ENCODE measurements at places on chromosomes 1 and 21.

DNA sequence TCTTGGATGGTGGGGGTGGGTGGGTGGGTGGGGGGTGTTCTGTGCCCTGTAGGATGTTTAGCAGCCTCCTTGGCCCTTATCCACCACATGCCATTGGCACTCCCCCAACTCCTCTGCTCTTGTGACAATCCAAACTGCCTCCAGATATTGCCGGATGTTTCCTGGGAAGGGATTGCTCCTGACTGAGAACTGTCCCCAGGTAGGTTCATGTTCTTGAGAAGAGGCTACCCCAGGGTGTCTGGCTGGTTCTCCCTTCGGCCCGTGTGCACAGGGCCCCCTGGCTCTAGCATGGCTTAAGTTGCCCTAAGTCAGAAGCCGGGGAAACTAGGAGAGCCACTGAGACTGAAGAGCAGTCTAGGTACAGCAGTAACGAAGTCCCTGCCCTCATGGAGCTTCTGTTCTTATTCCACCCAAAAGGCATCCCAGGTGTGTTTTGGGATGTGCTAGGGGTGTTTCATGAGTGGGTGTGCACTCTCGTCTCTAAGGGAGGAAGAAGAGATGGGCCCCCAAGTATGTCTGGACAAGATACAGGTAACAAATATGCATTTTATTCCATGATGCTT, 19.8 kb upstream of the THRAP3 start:
- no peak for DNase-seq

DNA sequence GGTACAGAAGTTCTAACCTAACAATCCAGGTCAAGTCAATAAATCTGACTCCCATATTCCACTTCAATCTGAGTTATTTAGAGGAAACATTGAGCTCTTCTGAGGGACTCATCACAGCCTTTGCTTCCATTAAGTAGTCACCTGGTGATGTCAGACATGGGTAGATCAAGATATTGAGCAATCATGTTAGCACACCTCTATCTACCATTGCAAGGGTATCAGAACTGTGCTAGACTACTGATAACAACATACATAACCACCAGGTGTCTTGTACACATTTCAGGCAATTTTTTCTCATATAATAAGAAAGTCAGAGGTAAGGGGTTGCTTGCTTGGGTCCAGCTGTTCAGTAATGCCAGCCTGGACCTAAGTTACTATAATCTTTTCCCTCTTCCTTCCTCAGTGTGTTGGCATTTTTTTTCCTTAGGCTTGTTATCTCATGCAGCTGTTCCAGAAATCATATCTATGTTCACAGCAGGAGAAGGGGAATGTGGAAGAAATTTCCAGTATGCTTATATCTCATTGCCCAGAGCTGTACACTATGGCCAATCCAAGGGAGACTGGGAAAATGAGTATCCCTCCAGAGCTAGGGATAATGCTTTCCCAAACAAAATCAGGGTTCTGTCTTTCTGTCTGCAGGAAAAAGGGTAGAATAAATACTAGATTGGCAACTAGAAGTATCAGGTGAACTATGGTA, 52.3 kb downstream of the GRIK1 start:
- no peak for DNase-seq

- DNase-seq: no peak
Observed at GRCh38 chr1:228985661-228986060, 250.4 kb downstream of the RHOU start.

DNA sequence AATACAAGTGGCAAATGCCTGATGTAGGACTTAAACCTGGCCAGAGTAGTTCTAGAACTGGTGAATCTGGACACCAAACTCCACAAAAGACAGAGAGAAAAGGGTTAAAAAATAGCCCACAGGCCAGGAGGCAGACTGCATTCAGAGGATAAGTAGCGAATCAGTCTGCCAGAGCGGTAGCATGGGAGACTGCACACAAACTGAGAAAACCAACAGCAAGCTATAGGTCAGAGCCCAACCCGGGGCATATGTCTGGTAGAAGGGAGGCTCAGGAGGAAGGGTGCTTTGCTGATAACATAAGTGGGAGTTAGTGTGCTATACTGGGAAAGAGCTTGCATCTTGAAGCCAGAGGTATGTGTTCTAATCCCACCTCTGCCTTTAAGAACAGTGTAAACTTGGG, 4.0 kb downstream of the LRRC53 start:
- DNase-seq: no peak

DNA sequence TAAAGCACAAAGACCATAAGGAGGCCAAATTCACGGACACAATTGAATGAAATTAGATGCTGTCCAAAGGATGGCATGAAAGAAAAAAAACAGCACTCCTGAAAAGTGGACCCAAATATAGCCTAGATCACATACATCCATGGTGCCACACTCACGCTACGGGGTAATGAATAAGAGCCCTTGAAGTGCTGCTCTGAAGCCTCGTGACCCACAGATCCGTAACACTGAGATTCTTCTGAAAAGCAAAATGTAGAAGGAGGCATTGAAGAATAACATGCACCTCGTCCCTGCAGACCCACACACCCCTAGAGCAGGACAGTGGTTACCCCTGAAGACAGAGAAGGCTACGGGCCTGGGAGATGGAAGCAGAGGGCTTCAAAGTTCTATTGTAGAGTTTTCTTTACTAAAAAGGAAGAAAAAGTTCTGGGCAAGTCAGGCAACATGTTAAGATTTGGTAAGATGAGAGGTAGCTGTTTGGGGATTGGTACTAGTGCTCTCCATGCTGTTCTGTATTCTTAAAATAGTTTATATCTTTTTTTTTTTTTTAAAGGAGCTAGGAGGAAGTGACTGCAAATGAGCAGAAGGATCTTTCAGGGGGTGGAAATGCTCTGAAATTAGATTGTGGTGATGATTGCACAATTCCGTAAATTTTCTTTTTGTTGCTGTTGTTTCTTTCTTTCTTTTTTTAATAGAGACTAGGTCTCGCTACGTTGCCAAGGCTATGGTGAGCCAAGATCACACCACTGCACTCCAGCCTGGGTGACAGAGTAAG, 4.1 kb upstream of the ITGB2 start:
- DNase-seq: no peak

DNA sequence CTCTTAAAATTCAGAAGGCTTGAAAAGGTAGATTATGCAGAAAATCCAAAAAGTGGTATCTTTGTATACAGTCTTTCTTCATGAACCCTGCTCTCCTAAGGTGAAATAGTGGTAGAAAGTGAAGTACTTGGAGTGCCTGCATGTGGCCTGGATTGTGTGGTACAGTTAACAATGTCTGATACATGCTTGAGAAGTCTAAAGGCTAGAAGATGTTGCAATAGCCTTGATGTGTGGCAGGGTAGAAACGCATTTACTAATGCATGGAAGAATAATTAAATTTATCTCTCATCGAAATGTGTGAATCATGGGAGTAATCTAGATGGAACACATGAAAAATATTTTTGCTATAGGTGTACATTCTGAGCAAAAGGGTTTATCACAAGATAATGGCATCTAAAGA, 1632.3 kb upstream of the B3GALT2 start:
- DNase-seq: no peak

Measured in activated effector memory CD4-positive, alpha-beta T cell treated with Interleukin-2 at 50 U/mL for 16 hours (primary cell).